ENCODE measurements at places on chromosomes 5 and 9. TPM values are rescaled to one million over a fixed set of nuclear protein-coding genes. Genes with fewer than 3 reads are reported as not detected.

GRCh38 chr9:137406876-137407589 is 15.9 kb downstream of the EXD3 start:
- DNase-seq: peak; percentile 85

DNA sequence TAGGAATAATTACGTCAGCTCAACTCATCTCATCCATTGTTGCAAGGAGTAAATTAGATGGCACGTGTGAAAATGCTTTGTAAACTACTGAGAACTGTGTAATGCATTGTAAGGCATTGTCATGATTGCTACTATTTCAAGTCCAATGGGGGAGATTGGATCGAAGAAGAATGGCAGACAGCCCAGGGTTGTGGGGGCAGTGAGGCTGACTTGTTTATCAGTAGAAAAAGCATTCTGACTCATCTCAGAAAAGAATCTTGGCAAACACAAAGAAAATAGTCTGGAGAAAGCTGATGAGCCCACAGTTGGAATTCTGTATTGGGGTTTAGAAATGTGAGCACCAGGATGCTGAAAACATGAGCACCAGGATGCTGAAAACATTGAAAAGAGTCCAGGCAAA is 28.0 kb upstream of the DAP start:
- peak; percentile 68 for DNase-seq

DNA sequence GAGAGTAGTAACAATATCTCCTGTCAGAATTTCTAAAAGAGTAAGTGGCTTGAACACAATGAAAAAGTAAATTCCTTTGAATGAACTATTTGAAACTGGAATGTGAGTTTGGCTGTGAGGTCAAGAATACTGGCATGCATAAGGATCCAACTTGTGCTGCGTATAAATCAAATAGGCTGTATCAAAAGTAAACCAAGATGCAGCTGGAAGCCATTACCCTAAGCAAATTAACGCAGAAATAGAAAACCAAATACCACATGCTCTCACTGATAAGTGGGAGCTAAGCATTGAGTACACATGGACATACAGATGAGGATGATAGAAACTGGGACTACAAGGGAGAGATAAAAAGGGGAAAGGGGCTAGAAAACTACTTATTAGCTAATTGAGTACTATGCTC is 24.0 kb upstream of the SRFBP1 start:
- DNase-seq: no peak

GRCh38 chr5:132375957-132376356 is 6.4 kb downstream of the SLC22A5 start:
- no peak for DNase-seq

DNA sequence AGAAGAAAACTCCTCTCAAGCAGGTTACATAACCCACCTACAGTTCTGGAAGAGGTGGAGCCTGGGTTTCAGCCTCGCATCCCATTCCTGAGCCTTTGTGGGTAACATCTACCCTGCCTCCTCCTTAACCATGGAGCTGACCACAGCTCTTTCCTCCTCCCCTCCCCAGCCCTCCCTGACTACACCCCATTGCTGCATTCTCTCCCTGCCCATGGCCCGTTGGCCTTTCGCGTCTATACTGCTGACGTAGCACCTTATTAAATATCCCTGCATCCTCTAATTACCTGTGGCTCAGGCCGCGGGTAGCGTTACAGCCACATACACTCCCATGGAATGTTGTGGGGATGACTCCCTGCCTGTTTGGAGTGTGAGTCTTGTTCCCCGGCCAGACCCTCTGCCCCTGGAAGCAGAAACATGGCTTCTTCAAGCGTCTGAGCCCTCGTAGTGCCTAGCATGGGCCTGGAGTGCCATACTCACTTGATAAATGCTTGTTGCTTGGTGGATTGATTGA is 72.8 kb downstream of the WWC1 start:
- DNase-seq: no peak

DNA sequence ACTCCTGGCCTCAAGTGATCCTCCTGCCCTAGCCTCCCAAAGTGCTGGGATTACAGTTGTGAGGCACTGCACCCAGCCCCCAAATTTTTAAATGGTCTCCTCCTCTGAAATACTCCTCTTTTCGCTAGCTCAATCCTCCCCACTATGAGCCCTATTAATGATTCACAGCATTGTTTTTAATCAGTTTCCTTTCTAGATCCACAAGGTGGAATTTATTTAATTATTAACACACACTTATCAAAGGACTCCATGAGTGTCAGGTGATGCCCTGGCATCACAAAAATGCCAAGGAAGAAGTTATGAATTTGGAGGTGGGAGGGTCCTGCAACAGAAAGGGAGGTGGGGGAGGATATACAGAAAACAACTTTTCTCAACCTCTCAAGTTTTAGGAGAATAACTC is 806.5 kb downstream of the PRELID2 start:
- no peak for DNase-seq

GRCh38 chr5:104355350-104355749 is 792.8 kb upstream of the NUDT12 start:
- no peak for DNase-seq

DNA sequence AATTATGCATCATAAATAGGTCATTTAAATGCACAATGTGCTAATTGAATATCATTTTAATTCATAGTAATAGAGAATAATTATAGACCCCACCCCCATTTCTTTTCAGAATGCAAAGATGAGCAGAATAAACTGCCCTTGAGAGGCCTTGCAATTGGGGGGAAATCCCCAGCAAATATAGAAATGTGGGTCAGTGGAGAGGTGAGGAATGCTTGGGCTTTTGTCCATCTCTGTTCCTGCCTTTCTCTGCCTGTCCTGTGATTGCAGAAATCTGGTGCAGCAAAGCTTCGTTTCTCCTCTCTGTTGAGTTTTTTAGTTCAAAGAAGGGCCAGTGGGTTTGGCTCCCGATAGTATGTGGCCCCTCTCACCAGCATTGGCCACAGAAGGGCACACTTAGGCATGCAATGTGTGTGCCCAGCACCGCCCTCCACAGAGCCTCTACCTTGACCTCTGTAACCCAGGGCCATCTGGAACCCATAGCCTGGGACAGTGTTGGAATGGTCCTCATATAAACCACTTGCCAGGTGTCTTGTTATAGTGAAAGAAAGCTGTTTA is 164.2 kb downstream of the SEMA6A start:
- no peak for DNase-seq

DNA sequence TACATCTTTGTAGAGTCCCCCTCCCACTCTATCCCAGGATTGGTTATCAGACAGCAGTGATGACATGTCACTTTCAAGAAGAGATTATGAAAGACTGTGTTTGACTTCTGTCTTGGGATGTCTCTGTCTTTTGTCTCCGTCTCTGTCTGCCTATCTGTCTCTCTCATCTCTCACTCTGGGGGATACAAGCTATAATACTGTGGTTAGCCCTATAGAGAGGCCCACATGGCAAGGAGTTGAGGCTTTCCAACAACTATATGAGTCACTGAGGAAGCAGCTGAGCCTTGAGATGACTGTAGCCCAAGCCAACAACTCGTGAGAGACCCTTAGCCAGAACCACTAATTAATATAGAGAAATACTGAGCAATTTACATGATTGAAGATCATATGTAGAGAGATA is 284.8 kb downstream of the PDE4D start:
- peak; percentile 16 for DNase-seq

The RELL2 gene
- total RNA-seq: 3.1 TPM

The CDH12 gene
- not detected for total RNA-seq

The BTNL8 gene
- total RNA-seq: not detected

The ADAMTS2 gene
- total RNA-seq: not detected

The PPP1R26 gene
- 11.8 TPM for total RNA-seq

All from endothelial cell of umbilical vein (primary cell).